ENCODE measurements at places on chromosomes 11 and 22.

GRCh38 chr11:21484039-21484438 lies 708.8 kb upstream of the ANO5 start:
- no peak for DNase-seq

DNA sequence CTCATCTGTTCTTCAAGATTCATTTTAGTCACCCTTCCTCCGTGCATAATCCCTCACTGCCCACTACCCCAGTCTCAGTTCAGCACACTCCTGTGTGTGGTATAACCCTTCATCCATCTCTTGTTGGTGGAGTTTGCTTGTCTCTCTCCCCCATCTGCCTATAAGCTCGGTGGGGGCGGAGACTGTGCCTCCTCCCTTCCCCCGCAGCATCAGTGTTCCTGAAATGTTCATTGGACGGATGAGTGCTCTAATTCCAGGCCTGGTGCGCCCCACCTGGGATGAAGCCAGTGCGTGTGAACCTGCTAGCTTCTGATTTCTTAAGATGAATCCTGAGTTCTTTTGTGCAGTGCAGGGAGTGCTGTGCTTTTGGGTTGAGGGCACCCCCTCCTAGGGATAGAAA lies 100.0 kb downstream of the GRIK4 start:
- DNase-seq: no peak

DNA sequence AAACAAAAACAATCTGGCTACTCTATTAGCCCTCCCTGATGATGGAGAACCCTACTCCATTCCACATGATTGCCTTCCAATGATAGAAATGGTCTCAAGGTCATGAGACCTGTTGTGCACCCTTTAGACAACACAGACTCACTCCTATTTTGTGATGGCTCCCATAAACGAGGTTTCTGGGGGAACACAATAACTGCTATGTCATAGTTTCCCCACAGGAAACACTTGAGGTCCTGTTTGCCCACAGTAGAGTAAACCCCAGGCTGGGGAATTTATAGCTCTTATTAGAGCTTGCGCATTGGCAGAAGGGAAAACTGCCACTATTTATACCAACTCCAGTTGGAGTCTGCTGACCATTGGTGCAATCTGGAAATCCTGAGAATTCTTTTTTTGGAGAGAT lies 28.7 kb downstream of the MIF start:
- no peak for DNase-seq

GRCh38 chr11:43130616-43131015 lies 181.2 kb upstream of the API5 start:
- DNase-seq: no peak

- no peak for DNase-seq
Observed at GRCh38 chr22:38285018-38285417, 12.2 kb upstream of the TMEM184B start.

DNA sequence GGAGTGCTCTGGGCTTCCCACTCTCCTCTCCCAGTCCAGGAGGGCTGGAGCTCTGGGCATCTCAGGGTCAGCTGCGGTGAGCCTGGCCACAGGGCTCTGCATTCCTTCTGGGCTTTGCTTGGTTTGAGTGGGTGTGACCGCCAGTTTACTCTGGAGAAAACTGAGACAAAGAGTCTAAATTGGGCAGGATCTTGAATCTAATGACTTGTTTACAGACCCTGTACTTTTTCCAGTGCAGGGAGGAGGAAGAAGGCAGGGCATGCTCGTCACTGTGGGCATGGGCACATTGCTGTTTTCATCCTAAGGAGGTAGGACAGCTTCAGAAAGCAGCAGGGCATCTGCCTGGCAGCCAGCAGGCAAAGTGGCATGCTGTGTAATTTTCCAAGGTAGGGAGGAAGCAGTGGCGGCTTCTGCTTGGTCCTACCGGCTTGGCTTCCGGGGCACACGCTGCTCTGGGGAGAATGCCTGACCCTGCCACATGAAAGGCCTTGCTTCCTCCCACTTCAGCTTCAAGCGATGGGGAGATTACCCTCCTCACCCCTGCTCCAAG lies 22.9 kb downstream of the FLI1 start:
- peak; percentile 61 for DNase-seq

GRCh38 chr11:16791191-16791961 lies 52.9 kb downstream of the C11orf58 start:
- peak; percentile 41 for DNase-seq

DNA sequence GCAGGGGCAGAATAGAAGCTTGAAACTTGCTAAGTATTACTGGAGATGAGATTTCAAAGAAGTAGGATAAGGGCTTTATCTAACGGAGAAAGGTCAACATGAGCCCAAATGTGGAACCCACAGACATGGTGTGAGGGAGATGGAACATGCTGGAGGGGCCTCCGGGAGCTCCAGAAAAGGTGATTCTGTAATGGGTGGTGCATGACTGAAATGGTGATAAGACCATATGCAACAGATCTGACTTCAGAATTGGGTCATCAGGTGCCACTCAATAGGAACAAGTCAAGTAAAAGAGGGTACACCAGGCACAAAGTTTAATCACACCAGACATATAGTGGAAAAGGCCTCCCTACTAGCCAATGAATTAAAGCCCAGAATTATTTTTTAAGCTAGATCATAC lies 7.9 kb upstream of the CEP295 start:
- DNase-seq: no peak

GRCh38 chr11:44066732-44067141 lies 667 bp downstream of the ACCS start:
- DNase-seq: no peak

GRCh38 chr22:48338793-48339705 lies 1488.6 kb downstream of the BRD1 start:
- DNase-seq: no peak

DNA sequence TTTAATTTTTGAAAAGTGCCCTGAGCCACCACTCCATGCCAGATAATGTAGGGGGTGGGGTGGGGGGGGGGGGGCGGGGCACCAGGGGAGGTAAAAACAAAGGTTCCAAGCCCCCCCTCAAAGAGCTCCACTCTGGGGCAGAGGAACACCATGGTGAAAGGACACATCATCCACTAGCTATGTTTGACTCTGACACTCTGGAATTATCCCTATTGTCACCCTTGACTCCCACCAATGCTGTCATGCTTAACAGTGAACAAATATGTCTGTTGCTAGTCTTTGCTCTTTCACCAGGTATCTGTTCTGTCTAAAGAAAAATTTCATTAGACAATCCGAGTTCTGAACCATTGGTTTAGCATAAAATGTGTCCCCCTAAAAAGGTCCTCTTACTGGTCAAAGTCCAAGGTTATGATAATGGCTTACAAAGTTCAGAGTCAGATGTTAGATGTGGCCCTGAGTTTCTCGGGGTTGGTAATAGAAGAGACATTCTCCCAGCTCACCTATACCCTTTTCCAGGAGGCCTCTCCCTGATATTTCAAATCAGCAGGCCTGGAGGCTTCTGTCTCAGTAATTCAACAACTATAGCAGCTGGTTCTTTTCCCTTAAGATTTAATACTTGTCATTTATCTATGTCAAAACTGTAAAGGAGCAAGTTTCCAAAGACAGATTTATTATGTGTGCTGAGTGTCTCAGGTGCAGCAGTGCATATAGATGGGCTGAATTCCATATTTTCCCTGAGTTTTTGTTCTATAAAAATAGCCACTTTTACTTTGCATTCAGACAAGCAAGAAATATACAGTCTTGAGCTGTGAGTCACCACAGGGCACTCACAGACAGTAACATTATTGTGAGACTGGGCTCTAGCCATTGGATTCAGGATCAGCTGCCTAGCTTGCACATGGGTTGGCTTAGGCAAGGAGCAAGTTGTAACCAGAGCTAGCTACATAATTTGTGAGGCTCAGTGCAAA lies 174.1 kb downstream of the CSNK2A3 start:
- no peak for DNase-seq

DNA sequence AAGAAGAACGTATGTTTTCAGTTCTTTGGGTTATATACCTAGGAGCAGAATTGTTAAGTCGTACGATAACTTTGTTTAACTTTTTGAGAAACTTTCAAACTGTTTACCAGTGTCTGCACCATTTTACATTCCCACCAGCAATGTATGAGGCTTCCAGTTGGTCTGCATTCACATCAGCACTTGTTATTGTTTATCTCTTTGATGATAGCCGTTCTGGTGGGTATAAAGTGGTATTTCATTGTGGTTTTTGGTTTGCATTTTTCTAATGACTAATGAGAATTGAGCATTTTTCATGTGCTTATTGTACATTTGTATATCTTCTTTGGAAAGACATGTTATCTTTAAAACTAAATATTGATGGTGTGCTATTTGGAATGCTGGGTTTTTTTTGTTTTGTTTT lies 59.8 kb downstream of the KDM2A start:
- DNase-seq: no peak

DNA sequence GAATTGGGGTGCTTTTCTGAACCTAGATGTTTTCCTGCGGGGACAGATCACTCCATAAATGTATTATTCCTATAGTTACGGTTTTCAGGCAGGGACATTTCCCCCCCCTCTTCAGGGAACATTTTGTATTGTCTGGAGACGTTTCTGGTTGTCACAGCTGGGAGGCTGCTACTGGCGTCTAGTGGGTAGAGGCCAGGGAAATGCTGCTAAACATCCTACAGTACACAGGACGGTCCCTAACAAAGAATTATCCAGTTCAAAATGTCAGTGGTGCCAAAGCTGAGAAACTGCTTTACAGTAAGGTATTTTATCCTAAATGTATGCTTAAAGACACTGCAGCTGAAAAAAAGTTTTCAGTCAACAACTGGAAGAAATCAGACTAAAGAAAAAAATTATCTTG lies 19.4 kb downstream of the PIWIL4 start:
- DNase-seq: no peak
